ENCODE measurements at places on chromosomes 7 and 10.

DNA sequence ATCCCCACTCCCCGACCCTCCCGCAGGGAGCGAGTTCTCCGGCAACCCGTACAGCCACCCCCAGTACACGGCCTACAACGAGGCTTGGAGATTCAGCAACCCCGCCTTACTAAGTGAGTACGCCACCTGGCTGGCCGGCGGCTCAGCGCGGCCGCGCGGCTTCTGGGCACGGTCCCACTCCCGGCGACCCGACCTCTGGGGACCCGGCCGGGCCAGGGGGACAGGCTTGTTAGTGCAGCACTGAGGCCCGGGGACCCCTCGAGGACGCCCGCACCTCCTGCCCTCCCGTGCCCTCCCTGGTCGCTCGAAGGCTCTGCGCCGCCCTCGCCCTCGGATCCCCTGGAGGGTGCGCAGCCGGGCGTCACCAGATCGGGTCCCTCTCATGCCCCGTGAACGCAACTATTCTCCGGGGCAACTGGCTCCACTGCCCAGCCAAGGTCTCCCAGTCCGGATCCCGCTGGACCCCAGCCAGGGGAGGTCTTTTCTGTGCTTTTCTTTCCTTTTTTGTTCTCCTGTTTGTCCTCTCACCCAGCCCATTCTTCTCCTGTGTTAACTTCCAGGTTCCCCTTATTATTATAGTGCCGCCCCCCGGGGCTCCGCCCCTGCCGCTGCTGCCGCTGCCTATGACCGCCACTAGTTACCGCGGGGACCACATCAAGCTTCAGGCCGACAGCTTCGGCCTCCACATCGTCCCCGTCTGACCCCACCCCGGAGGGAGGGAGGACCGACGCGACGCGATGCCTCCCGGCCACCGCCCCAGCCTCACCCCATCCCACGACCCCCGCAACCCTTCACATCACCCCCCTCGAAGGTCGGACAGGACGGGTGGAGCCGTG is 81.8 kb downstream of the PAX2 start:
- no peak for DNase-seq

GRCh38 chr10:52782554-52782953 is 10.0 kb upstream of the MBL2 start:
- DNase-seq = no peak

DNA sequence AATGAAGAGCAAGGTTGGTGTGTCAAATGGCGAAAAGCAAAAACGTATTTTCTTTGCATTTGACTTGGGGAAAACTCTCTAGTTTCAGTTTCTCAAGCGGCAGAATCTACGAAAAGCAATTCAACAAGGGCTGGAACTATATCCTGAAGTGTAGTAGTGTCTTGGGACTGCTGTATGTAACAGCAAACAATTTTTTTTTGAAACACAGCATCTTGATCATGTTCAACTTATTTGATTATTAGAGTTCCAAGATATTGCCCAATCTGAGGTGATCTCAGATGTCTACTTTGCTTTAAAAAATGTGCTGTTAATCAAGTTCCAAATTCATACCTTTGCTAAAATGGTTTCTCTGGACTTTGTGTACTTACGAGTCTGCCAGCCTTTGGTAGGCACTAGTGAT is 120.6 kb downstream of the ZWINT start:
- no peak for DNase-seq

- DNase-seq = no peak
Observed at GRCh38 chr7:46440186-46440585, 519.1 kb upstream of the IGFBP3 start.

DNA sequence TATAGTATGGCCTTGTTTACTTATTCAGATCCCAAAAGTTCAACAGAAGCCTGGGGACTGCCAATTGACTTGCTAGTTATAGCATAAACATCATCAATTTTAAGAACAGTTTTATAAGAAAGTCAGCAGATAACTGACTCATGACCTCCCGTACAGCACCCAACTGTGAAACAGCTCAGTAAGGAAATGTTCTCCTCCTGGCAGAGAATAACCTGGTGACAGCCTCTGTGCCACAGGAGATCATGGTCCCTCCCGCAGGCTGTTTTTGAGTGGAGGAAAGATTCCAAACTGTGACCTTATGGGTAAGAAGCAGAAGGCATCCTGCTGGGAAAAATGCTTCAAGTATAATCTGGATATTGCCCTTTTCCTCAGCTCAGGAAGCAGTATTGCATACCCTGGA is 182.5 kb downstream of the SEMA3D start:
- DNase-seq = no peak

DNA sequence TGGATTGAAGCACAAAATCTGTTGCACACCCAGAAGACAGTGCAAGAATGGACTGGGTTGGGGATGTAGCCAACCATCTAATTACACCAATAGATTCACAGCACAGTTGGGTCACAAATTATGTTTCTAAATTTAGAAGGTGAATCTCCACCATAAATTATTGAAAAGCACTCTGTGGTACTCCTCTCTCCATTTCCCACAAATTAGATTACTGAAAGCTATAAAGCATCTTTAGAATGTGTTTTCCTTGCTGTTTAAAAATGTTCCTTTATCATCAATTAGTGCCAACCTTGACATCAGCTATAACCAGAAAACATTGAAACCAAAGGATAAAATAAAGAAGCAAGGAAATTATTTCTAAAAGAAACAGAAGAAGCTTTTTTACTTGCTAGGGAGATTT is 39.9 kb upstream of the HDAC9 start:
- no peak for DNase-seq

DNA sequence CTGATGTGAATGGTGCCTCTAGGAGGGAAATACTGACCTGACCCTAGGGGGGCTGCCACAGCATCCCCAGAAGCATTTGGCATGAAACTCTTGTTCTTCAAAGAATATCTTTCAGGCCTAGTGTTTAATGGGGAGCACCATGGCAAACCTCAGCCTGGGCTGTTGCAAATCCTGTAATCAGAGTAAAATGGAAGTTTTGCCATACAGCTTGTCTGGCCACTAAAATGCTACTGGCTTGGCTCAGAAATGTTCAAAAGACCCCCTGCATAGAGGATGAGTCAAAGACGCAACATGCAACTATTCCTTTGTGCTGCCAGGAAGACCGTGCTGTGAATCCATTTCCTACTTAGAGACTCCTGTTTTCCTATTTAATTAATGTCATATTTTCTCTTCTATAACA is 26.7 kb downstream of the HECW1 start:
- DNase-seq = no peak

DNA sequence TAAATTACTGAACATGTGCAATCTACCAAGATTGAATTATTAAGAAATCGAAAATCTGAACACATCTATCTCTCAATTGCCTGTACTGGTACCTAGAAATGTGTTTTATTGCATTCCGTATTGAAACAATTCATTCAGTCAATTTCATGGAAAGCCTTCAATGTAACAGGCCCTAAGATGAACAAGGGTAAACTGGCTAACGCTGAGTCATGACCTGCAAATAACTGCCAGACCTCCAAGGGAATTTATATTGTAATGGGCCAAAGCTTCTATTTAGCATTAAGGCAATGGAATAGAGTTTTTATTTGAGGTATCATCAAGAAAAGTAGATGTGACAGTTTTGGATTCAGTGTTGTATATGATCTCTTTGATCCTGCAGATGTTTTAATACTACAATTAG is 49.9 kb upstream of the CD36 start:
- no peak for DNase-seq

GRCh38 chr7:83504330-83504729 is 144.6 kb downstream of the SEMA3E start:
- DNase-seq = no peak

DNA sequence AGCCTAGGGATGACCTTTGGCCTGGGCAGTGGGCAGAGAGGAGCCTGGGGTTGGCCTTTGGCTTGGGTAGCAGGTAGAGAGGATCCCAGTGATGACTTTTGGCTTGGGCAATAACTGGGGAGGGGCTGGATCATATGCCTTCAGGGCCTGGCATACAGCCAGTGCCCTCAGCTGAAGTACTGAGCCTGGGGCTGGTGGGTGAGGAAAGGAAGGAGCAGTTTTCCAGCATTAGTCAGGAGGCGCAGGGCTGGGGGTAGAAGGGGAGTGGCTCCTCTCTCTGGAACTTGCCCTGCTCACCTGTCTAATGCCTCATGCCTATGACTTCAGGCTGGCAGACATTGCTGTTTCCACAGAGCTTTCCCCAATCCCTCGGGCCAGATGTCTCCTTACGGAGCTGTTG is 15.2 kb upstream of the COMTD1 start:
- DNase-seq = no peak

DNA sequence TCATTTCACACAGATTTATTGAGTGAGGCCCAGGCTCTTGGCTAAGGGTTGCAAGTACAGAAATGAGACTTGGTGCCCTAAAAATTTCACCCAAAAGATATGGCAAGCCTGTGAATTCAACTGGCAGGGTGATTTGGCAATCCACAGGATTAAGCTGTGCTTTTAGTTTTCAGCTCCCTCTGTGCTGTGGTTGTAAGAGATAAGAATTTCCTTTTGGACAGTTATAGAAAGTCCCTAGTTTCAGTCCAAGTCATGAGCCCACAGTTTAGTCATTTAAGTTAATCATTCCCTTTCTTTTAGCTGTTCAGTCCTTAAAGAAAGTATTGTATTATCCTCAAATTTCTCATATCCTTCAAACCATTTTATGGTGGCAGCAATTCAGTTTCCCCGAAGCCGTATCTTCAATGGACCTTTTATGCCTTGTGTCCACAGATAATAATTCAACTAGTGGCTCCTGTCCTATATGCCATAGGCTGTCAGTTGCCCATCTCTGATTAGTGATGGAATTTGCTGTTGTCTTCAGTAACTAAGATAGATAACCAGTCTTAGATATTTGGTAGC is 73.4 kb upstream of the NAMPT start:
- DNase-seq = no peak

DNA sequence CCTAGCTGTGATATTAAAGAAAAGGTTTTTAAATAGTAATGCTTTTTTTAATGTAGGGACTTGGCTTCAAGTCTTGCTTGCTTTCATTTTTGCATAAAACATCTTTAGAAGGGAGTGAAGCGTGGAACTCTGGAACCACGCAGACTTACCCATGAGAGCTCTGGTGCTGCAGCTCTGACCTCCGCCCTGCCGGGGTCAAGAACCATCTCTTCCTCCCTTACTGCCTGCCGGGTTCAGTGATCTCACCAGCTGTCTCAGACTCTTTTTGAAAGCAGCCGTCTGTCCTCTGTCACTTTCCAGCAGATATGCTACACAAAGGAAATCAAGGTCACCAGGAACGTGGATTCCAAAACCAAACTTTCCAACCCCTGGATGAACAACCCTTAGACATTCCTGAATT is 353.8 kb downstream of the GPR37 start:
- no peak for DNase-seq

DNA sequence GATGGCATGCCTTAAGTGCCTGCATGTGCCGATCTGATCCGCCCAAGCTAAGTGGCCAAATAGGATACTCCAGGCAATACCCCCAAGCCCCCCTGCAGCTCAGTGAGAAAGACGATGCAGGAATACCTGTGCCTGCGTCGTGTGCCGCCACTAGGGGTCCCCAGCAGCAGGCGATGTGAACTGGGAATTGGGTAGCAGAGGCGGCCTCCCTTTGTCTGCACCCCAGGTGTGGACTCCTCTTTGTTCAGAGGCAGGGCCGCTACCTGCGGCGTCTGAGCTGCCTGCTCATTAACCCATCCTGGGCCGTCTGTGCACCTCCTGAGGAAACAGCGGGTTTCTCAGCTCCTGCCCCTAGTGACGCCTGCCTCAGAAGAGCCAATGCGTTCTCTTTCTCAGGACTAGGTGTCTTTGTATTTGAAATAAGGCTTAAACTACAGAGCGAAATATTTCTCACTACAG is 4.8 kb upstream of the CHN2 start:
- DNase-seq = peak; percentile 72

- DNase-seq = no peak
Observed at GRCh38 chr10:61830846-61831273, 70.6 kb upstream of the ARID5B start.

DNA sequence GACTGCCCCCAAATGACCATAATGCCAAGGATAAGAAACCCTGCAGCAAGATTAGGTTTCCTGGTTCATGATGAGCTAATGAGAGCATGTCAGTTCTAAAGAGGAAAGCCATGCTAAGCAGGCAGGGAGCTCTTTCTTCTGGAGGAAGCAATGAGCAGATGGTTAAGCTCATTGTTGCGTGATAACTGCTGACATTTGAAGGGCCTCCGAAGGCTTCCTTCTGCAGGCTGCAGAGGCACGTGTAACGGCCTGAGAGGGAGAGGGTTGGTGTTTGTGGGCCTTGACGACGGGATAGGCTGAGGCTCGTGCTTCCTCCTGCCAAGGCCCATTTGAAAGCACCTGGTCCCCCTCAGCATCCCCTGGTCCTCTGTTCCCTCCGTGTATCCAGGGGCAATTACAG is 63.5 kb upstream of the BTBD16 start:
- DNase-seq = peak; percentile 6

- DNase-seq = no peak
Observed at GRCh38 chr10:69359594-69359993, 57.1 kb downstream of the TACR2 start.

DNA sequence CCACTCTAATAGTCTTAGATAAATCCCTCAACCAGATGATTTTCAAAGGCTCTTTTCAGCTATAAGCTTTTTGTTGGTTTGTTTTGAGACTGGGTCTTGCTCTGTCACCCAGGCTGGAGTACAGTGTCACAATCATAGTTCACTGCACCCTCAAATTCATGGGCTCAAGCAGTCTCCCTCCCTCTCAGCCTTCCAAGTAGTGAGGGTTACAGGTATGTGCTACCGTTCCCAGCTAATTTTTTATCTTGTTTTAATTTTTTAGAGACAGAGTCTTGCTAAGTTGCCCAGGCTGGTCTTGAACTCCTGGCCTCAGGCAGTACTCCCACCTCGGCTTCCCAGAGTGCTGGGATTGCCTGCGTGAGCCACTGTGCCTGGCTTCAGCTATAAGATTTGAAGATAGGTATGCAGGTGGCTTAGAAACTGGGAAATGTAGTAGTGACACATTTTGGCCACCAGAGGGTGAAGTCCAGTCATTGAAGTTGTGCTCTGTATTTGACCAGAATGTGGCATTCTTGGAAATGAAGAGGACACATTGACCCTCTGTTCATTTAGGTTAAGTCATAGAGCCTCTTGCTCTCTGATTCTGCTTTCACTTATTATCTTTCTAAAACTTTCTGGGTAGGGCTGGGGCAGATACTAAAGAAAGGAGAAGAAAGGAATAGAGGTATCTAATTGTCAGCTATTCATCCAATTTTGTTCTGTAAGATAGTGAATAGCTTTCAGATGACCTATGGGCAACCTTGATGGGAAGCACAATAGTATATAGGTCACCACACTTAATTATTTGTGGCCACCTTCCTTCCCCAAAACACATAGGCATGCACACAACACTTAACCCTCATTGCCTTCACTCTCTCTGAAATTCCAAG is 36.0 kb downstream of the R3HCC1L start:
- DNase-seq = no peak

DNA sequence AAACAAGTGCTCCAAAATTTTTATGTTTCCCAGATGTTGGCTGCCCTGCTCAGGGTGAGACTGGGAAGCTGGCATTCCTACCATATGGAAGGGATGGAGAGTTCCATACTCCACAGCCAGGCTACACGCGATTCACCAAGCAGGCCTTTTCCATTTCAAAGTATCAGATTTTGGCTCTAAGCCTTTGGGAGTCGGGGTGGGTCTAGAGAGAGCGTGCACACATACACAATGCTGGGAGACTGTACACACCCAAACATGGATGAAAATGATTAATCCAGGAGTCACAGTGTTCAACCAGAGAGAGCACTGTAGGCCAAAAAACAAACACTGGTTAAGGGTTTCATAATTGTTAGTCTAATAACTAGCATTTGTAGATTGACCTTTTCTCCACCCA is 295.0 kb downstream of the BICC1 start:
- DNase-seq = no peak

- DNase-seq = no peak
Observed at GRCh38 chr10:128322950-128323349, 196.7 kb upstream of the MKI67 start.

- no peak for DNase-seq
Observed at GRCh38 chr10:86306628-86307278, 59.8 kb downstream of the GRID1 start.

GRCh38 chr7:134084488-134085144 is 42.5 kb upstream of the LRGUK start:
- DNase-seq = no peak

Measured in NCI-H2029 (cell line).